A549 treated with dexamethasone at 1 μM for 4 hours (cell line): ENCODE measurements at places on chromosomes 1 and 21. TPM values are rescaled to one million over a fixed set of nuclear protein-coding genes. Genes with fewer than 3 reads are reported as not detected.

The NDUFV3 gene
- 20.0 to 21.2 TPM (median 20.1 TPM) in 5 replicates for total RNA-seq

The ADIPOR1 gene
- 56.6 to 71.0 TPM (median 68.0 TPM) in 5 replicates for total RNA-seq

The BCAR3 gene
- 72.6 to 85.3 TPM (median 80.9 TPM) in 5 replicates for total RNA-seq

The SAMSN1 gene
- 0.06 TPM in 1 of 5 replicates, not detected in the others for total RNA-seq

The SLC39A1 gene
- total RNA-seq, result 151 to 158 TPM (median 154 TPM) in 5 replicates

The PRSS38 gene
- total RNA-seq, result not detected in 5 replicates

The MAP10 gene
- 0.64 to 1.0 TPM (median 0.98 TPM) in 5 replicates for total RNA-seq

The C21orf91 gene
- total RNA-seq, result 1.6 to 2.3 TPM (median 2.2 TPM) in 5 replicates

The MIA3 gene
- 17.2 to 25.9 TPM (median 24.6 TPM) in 5 replicates for total RNA-seq

The ZNF326 gene
- total RNA-seq, result 16.4 to 20.6 TPM (median 17.8 TPM) in 5 replicates

The ARTN gene
- total RNA-seq, result 0.10 to 0.48 TPM (median 0.17 TPM) in 4 of 5 replicates, not detected in the other

The LYPD8 gene
- total RNA-seq, result 0.08 to 0.12 TPM (median 0.11 TPM) in 4 of 5 replicates, not detected in the other

The SDCCAG8 gene
- 38.9 to 42.8 TPM (median 40.1 TPM) in 5 replicates for total RNA-seq

The E2F2 gene
- 2.2 to 3.3 TPM (median 2.9 TPM) in 5 replicates for total RNA-seq
